ENCODE measurements at places on chromosomes 5 and 9. TPM values are rescaled to one million over a fixed set of nuclear protein-coding genes. Genes with fewer than 3 reads are reported as not detected.

DNA sequence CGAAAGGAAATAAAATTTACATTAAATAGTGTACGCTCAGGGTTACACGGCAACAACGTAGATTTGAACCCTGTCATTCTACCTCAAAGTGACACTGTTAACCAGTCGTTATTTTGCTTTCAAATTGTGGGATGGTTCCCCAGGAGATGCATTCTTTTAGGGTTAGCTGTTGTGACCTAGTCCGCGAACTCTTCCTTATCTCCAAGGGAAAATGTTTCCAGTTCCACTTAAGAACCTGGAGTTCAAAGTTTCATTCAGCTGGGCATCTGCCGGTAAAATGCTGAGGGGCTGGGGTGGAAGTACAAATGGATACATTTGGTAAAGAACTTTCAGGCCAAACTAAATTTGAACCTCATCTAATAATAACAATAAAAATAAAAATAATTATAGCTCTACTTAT is 264.6 kb downstream of the NR3C1 start:
- DNase-seq: no peak

Gene SLCO4C1
- not detected for total RNA-seq

Gene AQP7
- 4.5 TPM for total RNA-seq

DNA sequence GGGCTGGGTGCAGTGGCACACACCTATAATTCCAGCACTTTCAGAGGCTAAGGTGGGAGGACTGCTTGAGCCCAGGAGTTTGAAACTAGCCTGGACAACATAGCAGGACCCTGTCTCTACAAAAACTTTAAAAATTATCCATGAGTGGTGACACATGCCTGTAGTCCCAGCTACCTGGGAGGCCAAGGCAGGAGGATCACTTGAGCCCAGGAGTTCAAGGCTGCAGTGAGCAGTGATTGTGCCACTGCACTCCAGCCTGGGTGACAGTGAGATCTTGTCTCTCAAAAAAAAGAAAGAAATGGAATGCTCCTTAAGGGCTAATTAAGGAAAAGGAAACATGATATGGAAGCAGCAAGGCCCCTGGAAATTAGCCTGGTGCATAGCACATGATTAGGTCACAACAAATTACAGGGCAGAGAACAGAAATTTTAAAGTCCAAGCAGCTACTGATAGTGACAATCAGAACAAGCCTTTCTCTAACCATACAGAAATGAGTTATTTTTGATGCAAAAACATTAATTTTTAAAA is 19.5 kb downstream of the ANKH start:
- no peak for DNase-seq

DNA sequence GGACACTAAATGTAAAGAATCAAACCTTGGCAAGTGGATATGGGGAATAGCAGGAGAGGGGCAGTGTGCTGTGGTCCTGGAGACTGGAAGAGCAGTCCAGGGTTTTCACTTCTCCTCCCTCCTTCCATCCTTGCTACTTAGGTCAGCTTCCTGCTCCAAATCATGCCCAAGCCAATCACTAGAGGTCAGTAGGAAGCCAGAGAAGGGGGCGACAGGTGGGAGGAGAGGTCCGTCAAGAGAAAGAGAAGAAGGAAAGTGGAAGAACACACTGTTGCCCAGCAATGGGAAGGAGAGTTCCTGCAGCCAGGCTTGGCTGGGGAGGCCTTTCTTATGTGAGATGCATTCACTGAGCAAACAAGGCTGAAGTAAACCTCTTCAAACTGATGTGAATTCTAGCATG is 289.6 kb downstream of the DTWD2 start:
- DNase-seq: no peak

Gene SLC31A2
- 17.5 TPM for total RNA-seq

Gene ZNF879
- 4.6 TPM for total RNA-seq

Gene SPINK1
- not detected for total RNA-seq

Gene FGD3
- total RNA-seq: 0.92 TPM

GRCh38 chr9:90141723-90142122 is 500.9 kb downstream of the DIRAS2 start:
- DNase-seq: no peak

Gene CCL27
- not detected for total RNA-seq

Gene OR1J2
- not detected for total RNA-seq

Gene CD72
- 0.40 TPM for total RNA-seq

- no peak for DNase-seq
Measured at GRCh38 chr5:158770506-158770905, 329.2 kb downstream of the EBF1 start.

DNA sequence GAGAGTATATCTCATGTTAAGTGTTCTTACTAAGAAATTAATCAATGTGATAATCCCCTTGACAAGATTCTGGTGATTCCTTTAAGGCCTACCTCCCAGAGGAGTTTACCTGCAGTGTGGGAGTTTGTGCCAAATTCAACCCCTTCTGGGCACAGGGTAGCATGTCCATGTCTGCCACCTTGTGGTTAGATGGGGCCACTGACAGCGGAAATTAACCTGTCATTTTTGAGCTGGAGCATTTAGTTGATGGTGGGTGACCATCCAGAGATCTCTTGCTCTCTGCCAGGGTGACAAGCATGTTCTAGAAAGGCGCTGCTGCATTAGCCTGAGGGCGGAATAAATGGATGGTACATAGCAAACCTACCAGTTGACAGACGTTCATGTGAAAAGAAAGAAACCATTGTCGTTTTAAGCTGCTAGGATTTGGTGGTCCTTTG is 132.2 kb downstream of the FBXO4 start:
- no peak for DNase-seq

DNA sequence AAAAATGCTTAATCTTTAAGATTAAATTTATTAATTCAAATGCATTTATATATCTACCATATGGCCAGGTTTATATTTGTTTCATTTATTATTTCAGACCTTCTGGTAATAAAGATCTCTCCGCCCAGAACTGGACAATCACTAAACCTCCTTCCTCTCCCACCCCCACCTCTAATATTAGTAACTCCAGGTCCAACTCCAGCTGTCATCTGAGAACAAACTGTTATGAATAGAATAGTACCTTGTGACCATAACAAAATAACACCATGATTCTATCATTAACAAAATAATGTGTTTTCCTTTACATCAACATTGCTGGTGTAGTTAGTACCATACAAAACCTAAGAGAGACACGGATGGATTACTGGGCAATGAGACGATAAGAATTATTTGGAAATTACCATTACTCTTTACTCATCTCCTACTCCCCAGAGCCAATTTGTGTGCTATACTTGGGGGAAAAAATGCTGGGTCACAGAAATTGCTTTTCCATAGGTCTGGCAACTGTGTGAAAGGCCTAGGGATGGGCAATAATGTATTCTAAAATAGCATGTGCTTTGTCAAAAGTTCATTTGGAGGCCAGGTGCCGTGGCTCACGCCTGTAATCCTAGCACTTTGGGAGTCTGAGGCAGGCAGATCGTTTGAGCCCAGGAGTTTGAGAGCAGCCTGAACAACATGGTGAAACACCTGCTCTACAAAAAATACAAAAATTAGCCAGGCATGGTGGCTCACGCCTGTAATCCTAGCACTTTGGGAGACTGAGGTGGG is 186.1 kb downstream of the ENC1 start:
- peak; percentile 36 for DNase-seq

Gene CAMK2A
- total RNA-seq: 32.0 TPM

GRCh38 chr9:6412487-6413364 is at the start of gene UHRF2:
Gene UHRF2, plus strand, starts transcription at chr9:6413199. Its CDS starts 292 bp downstream, at chr9:6413491.
- peak; percentile 98 for DNase-seq

DNA sequence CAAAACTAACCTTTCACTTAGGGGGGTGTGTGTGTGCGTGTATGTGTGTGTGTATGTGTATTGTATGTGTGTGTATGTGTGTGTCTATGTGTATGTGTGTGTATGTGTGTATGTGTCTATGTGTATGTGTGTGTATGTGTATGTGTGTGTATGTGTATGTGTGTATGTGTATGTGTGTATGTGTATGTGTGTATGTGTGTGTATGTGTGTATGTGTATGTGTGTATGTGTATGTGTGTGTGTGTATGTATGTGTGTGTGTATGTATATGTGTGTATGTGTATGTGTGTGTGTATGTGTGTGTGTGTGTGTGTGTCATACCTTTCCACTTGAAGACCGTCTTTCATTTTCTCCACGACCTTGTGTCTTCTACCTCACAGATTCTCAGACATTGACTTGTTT is 20.8 kb upstream of the FLT4 start:
- DNase-seq: no peak

- DNase-seq: no peak
Measured at GRCh38 chr5:91110686-91111085, 272.4 kb downstream of the ARRDC3 start.

- DNase-seq: no peak
Measured at GRCh38 chr5:122701640-122702523, 73.0 kb upstream of the SNX2 start.

GRCh38 chr5:42242881-42243485 is 180.3 kb upstream of the GHR start:
- DNase-seq: no peak

- peak; percentile 45 for DNase-seq
Measured at GRCh38 chr9:129412814-129413536, 207.9 kb downstream of the C9orf50 start.

- no peak for DNase-seq
Measured at GRCh38 chr5:44388321-44389089, 715 bp downstream of the FGF10 start.

Gene ZFP2
- total RNA-seq: 1.1 TPM

- DNase-seq: no peak
Measured at GRCh38 chr5:101271416-101271815, 368.3 kb upstream of the ST8SIA4 start.

GRCh38 chr9:78249542-78249941 is 13.7 kb downstream of the CEP78 start:
- no peak for DNase-seq

DNA sequence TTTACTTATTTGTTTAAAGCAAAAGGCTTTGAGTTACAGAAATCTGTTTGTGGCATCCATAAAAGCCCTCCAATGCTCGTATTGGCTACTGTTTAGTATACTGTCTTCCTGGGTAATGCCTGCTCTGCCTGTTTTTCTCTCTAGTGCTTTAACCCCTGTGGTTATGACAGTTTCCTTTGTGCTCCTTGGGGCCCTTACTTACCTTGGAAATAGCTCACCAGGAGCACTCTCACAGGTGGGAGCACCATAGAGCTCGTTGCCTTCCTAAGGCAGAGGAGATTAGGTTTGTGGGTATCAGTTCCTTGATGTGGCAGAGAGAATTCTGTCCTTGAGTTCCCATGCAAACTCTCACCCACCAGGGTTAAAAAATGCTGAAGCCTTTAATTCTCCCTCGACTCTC is 242.8 kb downstream of the CDH18 start:
- DNase-seq: no peak

Gene SARDH
- total RNA-seq: 0.51 TPM

DNA sequence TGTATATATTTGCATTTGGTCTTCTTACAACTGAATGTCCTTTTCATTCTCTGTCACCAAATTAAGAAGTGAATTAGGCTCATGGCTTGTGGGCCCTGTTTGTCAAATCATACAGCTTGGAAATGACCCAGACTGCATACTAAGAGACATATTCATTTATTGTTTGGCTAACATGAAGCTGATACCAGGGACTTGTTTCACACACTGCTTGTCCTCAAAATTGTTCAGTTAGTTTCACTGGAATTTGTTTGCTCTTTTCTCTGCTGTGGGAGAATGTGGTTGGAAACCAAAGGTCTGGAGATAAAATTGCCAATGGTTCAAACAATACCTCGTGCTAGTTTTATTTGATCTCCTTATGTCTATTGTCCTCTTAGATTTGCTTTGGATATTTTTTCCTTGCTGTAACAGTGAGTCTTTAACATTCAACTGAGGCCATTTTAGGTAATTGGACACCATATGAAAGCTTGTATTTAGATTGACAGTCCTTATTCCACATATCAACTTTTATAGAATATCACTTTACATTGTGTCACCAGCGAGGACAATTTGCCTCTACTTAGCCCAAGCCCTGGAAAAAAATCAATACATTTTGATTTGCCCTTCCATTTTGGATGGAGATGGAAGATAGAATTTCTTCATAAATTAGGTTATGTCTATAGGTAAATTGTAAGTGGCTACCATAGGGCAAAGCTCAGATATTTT is 144.3 kb upstream of the MTAP start:
- no peak for DNase-seq

- DNase-seq: no peak
Measured at GRCh38 chr9:87181670-87182069, 234.4 kb upstream of the GAS1 start.

- no peak for DNase-seq
Measured at GRCh38 chr5:60492958-60493357, 207.0 kb downstream of the DEPDC1B start.

DNA sequence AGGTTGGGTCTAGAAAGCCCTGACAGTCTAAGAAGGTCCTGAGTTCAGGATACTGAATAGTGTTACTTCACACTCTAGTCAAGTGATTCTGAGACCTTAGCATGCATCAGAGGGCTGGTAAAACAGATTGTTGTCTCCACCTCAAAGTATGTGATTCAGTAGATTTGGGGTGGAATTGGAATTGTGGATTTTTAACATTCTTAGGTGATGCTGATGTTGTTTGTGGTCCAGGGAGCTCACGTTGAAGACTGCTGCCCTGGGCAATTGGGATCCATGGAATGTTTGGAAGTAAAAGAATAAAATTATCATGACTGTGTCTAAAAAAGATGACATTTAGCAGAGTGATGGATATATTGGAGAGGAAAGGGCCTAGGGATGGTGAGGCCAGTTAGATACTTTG is 75.6 kb downstream of the VCAN start:
- DNase-seq: no peak

- DNase-seq: no peak
Measured at GRCh38 chr9:4281676-4282075, 18.2 kb downstream of the GLIS3 start.

GRCh38 chr9:95224376-95225019 is 93.0 kb downstream of the FANCC start:
- no peak for DNase-seq

GRCh38 chr9:34412336-34412735 is 35.6 kb upstream of the MYORG start:
- no peak for DNase-seq

- no peak for DNase-seq
Measured at GRCh38 chr5:176440927-176441706, 7.1 kb upstream of the FAF2 start.

DNA sequence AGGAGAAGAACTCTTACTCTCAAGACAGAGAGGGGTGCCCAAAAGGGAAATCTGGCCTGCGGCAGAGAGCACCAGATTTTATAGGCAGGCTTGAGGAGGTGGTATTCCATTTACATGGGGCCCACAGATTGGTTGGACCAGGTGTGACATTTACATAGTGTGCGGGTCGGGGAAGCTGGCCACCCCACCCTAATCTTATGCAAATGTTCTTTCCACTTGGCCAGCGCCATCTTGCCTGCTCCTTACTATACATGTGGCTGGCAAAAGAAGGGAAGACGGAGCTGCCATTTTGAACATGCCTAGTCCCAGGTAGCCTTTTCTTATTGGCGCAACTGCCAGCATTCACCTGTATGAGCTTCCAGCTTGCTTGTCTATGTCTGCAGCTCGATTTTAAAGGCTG is 34.8 kb downstream of the PLEKHG4B start:
- no peak for DNase-seq

DNA sequence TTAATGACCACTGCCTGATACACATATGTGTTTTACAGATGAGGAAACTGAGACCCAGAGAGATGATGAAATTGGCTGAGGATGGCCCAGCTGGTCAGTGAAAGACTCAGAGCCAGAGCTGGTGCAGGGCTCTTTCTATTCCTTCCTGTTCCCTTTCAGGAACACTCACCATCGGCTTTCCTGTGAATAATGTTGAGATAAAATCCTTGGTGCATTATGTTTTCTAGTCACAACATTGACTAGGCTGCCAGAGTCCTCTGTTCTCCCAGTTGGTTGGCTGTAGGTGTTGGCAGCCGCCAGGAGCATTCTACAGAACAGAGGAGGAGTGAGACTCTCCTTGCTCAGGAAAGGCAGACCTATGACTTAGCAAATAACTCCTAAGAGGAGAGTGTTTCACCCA is 14.8 kb downstream of the TGFBI start:
- no peak for DNase-seq

GRCh38 chr5:126695091-126695490 is 81.8 kb upstream of the LMNB1 start:
- no peak for DNase-seq

Measured in gastrocnemius medialis (tissue), 4 donors.